CD4-positive, alpha-beta T cell treated with Interleukin-17A for 1 hour (primary cell): ENCODE measurements at places on chromosomes 6 and 20.

GRCh38 chr20:2167112-2167511, 65.5 kb downstream of the STK35 start:
- DNase-seq: no peak

DNA sequence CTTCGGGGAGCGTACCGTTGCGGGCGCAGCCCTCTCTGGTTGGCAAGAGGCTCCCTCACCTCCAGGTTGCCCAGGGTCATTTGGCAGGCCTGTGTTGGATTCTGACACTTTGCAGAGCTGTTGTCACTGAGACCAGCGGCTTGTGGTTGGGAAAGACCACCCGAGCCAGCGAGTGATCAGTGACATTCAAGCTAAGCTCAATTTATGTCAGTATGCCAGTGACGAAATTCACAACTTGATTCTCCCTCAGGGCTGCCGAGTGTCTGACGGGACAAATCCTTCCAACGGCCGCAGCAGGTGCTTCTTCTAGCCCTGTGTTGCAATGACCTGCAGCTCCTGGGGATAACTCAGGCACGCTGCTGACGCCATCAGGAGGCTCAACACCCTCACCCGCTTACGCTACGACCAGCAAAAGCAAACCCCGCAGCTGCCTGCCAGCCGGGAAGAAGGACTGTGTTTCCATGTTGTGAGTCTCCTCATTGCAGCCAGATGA, 16.9 kb upstream of the SLC22A2 start:
- DNase-seq: no peak

- DNase-seq: no peak
These were observed 837.6 kb downstream of the MAFB start for GRCh38 chr20:39851459-39851858.

GRCh38 chr6:156420172-156420993, 356.8 kb upstream of the ARID1B start:
- no peak for DNase-seq

DNA sequence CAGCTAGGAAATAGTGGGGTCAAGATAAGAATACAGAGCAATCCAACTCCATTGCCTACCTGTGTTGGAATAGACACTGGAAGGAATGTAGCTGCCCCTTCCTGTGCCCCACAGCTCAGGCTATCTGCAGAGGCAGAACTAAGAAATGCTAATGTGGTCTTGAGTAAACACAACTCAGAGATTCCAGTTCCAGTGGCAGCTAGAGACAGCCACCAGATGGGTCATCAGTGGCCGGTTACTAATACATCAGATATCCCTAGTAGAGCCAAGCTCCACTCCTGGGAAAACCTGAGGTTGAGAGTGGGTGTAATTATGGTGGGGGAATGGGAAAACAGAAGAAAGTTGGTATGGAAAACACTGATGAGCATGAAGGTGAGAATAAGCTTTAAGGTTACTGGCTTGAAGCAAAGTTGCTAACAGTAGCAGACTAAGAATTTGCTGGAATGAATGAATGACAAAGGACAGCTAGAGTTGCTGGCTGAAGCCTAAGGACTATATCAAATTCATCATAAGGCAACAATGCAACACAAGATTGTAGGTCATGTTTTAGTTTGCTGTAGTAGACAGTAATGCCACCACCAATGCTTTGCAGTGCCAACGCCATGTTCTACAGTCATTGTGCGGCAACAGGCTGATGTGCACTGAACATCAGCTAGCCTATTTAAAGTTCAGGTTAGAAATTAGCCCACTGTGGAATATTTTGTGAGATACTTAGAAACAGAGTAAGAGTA, 28.3 kb upstream of the FAM83C start:
- no peak for DNase-seq
